ENCODE measurements at places on chromosomes 16 and 17.

GRCh38 chr16:70544548-70544947 lies 20.9 kb downstream of the SF3B3 start:
- H3K4me1 ChIP-seq, result peaks cover 4% of the 10 kb centered on the region
- no peak for DNase-seq
- H3K4me3 ChIP-seq, result no peak overlapping the region
- H3K36me3 ChIP-seq, result peaks cover 95% of the 10 kb centered on the region
- H3K27me3 ChIP-seq, result no peaks in the 10 kb centered on the region

DNA sequence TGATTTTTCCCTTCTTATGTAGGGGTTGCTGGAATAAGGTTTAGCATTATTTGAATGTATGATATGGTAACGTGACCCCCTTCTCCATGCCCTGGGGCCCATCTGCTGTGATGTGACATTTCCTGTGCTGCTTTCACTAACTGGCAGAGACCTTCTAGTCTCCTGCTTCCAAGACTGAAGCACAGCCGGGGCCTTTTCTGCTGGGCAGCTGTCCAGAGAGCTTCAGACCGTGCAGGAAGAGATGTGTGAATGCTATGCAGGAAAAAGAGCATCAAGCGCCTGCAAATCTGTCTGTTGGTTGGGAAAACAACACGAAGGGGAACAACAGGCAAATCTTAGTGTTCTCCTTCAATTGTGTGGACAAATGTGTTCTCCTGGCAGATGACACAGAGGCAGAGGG lies 128.5 kb downstream of the SPACA3 start:
- no peaks in the 10 kb centered on the region for H3K4me1 ChIP-seq
- H3K4me3 ChIP-seq, result no peak overlapping the region
- H3K27me3 ChIP-seq, result peaks cover 5% of the 10 kb centered on the region
- H3K27ac ChIP-seq, result no peak overlapping the region

- H3K4me3 ChIP-seq, result no peak overlapping the region
- no peaks in the 10 kb centered on the region for H3K4me1 ChIP-seq
- no peaks in the 10 kb centered on the region for H3K27me3 ChIP-seq
- no peak for DNase-seq
- H3K27ac ChIP-seq, result no peak overlapping the region
- H3K36me3 ChIP-seq, result no peaks in the 10 kb centered on the region
These were observed 30.7 kb downstream of the CIITA start for GRCh38 chr16:10907757-10908045.

GRCh38 chr17:29257756-29258155 lies 11.1 kb downstream of the CRYBA1 start:
- no peak for DNase-seq
- no peak overlapping the region for H3K27ac ChIP-seq
- H3K36me3 ChIP-seq, result peaks cover 51% of the 10 kb centered on the region
- H3K4me3 ChIP-seq, result no peak overlapping the region

DNA sequence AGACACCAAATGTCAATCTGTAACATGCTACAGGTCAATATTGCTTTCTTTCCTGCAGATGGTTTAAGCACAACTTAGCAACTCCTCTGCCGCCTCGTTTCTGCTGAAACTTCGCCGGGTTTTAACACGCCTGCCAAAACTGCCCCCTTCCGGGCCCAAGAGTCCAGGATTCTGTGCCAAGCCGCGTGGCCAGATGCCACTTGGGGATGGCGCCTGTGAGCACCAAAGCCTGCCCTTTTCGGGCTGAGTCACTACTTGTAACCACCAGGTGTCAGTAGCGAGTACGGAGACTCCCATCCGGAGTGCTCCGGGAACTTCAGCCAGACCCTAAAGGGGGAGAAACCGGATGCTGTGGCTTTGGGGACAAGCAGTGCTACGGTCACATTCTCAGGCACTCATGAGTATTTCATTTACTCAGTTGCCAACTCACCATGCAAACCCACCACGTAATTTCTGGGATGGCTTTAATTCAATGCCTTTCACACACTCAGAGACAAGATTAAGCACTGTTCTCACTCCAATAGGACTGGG lies 7.8 kb downstream of the PMP22 start:
- no peaks in the 10 kb centered on the region for H3K36me3 ChIP-seq
- no peak overlapping the region for H3K27ac ChIP-seq
- no peak overlapping the region for H3K4me3 ChIP-seq
- H3K27me3 ChIP-seq, result peaks cover 44% of the 10 kb centered on the region
- DNase-seq, result peak; percentile 59
